ENCODE measurements at places on chromosomes 5 and 9. TPM values are rescaled to one million over a fixed set of nuclear protein-coding genes. Genes with fewer than 3 reads are reported as not detected.
A peak's percentile ranks its signal among the peaks of the same experiment; 100 is the strongest.

Gene AQP3
- polyA plus RNA-seq: 11.8 TPM

Gene DOLPP1
- polyA plus RNA-seq: 19.3 TPM

Gene PRUNE2
- polyA plus RNA-seq: 0.59 TPM

Gene FRMD3
- polyA plus RNA-seq: 0.09 TPM

Gene BSPRY
- polyA plus RNA-seq: 4.1 TPM

Gene PCDHA5
- not detected for polyA plus RNA-seq

Gene TICAM2
- polyA plus RNA-seq: 4.3 TPM

GRCh38 chr5:127431977-127432585 lies 85.4 kb upstream of the PRRC1 start:
- DNase-seq: no peak

DNA sequence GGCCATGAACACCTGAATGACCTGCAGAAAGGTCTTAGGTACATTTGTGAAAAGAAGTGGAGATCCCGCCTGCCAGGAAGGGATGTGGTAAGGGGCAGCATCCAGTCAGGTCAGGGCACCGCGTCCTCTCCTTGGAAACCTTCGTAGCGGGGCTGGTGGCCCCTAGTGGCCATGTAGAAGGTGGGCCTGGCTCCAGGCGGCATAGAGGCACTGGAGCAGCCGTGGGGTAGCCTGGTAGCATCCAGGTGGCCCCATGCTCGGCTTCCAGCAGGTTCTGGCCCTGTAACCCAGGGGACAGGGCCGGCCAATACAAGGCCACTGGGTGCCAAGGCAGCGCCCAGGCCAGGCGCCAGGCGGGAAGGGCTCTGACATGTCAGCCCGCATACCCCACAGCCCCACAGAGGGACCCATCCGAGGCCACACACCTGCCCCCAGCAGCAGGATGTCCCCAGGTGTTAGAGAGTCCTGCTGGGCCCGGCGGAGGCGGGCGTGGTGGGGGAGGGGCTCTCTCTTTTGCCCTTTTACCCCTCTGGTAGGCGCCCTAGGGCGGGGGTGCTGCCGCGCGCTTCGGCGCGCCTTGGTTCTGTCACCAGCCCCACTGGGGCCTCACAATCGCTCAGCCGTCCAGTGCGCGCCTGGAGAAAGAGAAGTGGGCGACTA lies 58.3 kb upstream of the SPATA31E1 start:
- DNase-seq: no peak

DNA sequence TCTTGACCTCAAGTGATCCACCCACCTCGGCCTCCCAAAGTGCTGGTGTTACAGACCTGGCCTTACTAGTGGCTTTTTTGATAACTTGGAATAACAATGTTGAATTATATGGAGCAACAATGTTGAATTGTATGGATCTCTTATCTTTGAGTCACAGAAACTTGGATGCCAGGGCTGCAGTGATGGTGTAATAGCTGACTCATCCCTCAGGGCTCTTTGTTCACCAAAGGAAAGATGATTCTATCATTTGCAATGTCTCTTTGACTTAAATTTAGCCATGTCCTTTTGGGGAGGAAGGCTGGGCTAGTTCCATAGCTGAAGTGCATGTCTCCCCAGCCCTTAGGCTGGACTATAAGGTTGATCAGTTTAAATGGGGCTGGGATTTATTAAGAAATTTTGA lies 172.3 kb downstream of the PDZD2 start:
- no peak for DNase-seq

- DNase-seq: no peak
Measured at GRCh38 chr5:65861830-65862241, 64.5 kb upstream of the ERBIN start.

DNA sequence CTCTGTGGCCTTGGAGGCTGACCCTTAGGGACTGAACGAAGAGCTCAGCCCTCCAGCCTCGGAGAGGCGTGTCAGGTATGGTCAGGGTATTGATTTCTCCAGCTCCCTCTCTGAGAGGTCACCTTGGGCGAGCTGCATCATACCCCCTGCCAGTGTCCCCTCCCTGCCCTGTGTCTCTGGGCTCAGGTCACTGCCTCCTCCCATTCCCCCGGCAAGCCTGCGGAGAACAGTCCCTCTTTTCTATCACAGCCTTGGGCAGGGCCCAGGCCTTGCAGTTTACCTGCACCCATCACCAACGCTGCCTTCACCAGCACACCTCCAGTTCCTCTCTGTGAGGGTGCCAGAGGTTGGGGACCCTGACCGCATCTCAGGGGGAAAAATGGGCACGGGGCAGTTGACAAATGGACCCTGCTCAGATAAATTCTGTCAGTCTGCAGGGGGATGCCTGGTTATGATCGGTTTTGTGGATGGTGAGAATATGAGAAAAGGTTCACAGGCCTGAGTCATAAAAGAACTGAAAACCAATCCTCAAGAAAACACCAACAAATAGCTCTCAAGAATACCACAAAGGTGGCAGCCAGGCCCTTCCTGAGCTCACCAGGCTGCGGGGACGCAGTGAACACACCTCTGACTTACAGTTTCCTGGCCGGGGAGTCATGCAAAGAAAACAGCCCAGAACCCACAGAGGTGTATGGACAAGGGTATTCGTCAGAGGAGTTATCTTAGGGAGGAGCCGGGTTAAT lies 24.7 kb upstream of the RXRA start:
- peak; percentile 74 for DNase-seq

- DNase-seq: no peak
Measured at GRCh38 chr5:68122439-68123328, 92.9 kb upstream of the PIK3R1 start.

- DNase-seq: no peak
Measured at GRCh38 chr9:133057006-133057405, 4.8 kb upstream of the CEL start.

DNA sequence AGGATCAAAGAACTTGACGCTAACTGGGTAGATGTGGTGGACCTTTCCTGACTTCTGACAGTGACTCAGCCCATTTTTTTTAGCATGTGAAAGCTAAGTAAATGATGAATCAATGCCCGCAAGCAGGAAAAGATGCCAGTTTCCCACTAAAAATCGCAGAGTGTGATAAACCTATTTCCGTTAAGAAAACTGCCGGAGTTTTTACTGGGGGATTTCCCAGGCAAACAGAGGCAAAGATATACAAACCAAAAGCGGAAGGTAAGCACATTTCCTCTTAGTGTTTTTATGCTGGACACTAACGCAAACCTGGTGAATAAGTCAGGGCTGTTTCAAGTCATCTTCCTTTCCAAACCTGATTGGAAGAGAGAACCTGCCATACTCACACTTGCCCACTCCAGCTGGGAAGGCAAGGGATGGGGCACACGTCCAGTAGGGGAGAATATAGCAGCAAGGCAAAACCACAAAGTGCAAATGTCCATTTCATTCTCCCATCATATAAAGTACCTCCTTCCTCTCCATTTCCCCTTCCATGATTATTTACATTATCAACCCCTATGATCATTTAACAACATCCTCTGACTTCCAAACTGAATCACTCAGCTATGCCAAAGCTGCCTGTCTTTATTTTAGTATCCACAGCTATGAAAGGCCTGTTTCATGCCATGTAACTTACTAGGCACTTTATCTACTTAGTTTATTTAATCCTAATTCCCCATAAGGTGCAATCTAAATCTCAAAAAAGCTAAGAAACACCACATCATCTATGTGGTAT lies 349.7 kb upstream of the RFX3 start:
- no peak for DNase-seq

DNA sequence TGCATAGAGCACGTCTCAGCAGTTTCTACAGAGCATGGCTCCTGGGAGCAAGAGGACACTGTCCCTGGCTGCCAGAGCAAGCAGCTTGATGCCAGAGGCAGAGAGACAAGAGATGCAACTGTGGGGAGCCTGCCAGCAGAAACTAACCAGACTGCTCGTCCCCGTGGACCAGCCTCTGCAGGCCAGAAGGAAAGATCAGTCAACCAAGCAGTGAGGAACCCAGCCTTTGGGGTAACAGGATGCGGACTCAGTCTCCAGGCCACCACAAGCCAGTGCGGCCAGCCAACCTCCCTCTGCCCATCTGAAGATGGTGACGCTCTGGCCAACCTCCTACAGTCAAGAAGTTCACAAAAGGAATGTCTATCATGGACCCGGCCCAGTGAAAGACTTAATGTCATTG lies 3.7 kb downstream of the SURF4 start:
- no peak for DNase-seq

GRCh38 chr9:18368206-18368605 lies 105.7 kb upstream of the ADAMTSL1 start:
- DNase-seq: no peak

- DNase-seq: no peak
Measured at GRCh38 chr5:143496943-143497342, 93.5 kb upstream of the NR3C1 start.

DNA sequence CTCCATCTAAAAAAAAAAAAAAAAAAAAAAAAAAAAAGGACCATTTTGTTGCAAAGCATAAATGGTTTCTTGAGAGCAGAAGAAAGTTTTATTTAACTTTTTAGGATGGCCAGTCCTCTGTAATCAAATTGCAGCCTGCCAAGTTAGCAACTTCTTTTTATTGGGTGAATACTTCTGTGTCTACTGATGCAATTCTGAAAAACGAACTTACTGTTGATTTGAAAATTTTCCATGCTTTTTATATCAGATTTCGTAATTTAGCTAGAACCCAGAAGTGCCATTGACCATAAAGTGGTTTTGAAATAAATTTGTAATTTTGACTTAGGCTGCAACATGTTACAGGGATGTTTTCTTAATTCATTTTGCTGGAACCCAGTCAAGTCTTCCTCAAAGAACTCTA lies 269.1 kb upstream of the ACTBL2 start:
- DNase-seq: no peak

DNA sequence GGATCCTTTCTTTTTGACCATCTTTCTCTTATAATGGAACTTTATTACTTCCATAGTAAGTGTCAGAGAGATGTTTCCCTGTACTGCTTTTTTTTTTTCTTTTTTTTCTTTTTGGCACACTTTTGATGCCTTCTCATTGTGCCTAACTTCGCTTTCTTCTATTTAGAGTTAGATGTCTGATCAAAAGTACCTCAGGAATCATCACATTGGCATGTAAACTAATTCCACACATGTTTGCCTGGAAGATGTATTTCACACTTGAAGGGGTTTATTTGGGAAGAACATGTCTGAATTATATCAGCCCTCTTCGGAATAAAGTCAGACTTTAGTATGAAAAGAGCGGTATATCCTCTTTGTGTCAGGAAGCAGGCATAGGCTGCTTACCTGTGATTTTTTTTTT lies 35.1 kb downstream of the SMARCA2 start:
- no peak for DNase-seq

GRCh38 chr9:121013911-121014310 lies 36.2 kb downstream of the C5 start:
- no peak for DNase-seq

- DNase-seq: no peak
Measured at GRCh38 chr5:145962001-145962400, 25.6 kb downstream of the SH3RF2 start.

GRCh38 chr5:116448450-116448849 lies 126.2 kb downstream of the SEMA6A start:
- no peak for DNase-seq

DNA sequence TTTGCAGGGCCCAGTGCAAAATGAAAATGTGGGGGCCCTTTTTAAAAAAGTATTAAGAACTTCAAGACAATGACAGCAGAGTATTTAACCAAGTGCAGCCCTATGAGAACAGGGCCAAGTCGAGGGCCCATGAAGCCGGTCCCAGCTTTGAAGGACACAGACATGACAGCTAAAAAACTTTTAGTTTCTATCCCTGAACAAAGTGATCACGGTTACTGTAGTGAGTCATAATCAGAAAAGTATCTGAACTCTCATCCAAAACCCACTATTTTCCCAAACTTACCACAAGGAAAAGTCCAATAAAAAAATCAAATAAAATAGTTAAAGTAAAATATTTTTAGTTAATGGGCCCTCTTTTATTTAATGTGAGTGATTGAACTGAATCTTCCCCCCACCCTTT lies 126.0 kb downstream of the MEF2C start:
- no peak for DNase-seq

- DNase-seq: no peak
Measured at GRCh38 chr5:143562935-143563334, 159.4 kb upstream of the NR3C1 start.

DNA sequence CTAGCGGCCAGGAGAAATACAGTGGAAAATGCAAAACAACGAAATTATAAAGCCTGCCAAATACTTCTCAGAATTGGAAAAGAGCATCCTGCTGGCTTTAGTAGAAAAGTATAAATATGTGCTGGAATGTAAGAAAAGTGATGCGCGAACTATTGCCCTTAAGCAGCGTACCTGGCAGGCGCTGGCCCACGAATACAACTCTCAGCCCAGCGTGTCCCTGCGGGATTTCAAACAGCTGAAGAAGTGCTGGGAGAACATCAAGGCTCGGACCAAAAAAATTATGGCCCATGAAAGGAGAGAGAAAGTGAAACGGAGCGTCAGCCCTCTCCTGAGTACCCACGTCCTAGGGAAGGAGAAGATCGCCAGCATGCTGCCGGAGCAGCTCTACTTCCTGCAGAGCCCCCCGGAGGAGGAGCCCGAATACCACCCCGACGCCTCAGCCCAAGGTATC lies 15.0 kb downstream of the MSANTD3 start:
- no peak for DNase-seq

- no peak for DNase-seq
Measured at GRCh38 chr9:136714096-136714892, 1.9 kb downstream of the DIPK1B start.

GRCh38 chr5:87079219-87079618 lies 188.5 kb upstream of the RASA1 start:
- no peak for DNase-seq

DNA sequence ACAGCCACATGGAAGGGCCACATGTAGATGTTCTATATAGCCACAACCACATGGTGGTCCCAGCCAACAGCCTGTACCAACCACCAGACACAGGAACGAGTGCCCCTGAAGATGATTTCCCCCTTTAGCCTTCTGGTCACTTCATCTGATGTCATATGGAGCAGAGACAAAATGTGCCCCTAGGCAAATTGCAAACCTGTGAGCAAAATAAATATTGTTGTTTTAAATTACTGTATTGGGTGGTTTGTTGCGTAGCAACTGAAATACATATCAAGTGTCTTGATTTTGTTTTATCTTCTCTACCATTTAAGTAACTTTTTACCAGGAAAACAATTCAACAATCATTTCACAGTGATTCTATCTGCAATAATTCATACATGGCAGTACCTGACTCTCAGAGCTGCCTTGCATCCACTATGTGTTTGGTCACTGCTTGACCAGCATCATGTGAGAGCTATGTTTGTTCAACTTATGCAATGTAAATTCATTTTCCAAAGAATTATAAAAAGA lies 142.5 kb upstream of the VLDLR start:
- no peak for DNase-seq

Data from GM12878 (cell line).